Ascending aorta (tissue), 2 donors: ENCODE measurements at places on chromosomes 5 and 9. TPM values are rescaled to one million over a fixed set of nuclear protein-coding genes. Genes with fewer than 3 reads are reported as not detected.

GRCh38 chr9:105421154-105421553, 26.7 kb upstream of the FSD1L start:
- DNase-seq = no peak

GRCh38 chr9:72769546-72769945, 183.3 kb downstream of the ALDH1A1 start:
- DNase-seq = no peak

CYLC2 gene
- total RNA-seq = not detected

C9orf153 gene
- total RNA-seq = not detected

GRCh38 chr9:131732061-131732526, 7.8 kb downstream of the RAPGEF1 start:
- no peak for DNase-seq

DNA sequence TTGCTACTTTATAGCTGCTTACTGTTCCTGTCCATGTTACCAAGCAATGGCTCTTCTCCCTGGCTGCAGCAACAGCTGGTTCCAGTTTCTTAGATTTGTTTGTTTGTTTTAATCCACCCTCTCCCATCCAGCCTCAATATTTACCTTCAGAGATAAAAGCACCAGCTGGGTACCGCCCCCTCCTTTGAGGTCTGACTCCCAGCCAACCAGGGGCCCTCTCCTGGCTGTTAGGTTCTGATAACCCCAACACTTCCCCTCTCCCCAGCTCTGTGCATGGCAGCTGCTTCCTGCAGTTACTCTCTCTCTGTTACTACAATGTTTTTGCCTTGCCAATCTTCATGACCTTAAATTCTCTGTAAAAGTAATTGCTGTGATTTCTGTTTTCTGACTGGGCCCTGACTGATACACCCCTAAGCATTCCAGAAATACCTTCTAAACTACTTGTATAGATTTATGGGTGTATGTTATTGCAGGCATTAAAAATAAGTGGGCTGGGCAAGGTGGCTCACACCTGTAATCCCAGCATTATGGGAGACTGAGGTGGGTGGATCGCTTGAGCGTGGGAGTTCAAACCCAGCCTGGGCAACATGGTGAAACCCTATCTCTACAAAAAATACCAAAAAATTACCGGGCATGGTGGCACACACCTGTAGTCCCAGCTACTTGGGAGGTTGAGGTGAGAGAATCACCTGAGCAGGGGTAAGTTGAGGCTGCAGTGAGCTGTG, 2.6 kb upstream of the GCNT1 start:
- no peak for DNase-seq

- DNase-seq = no peak
Measured at GRCh38 chr9:105053209-105053652, 125.3 kb upstream of the ABCA1 start.

DCTN3 gene
- total RNA-seq = 31.7 TPM

GRCh38 chr9:91486699-91487497, 63.3 kb upstream of the NFIL3 start:
- DNase-seq = no peak

PRR7 gene
- total RNA-seq = 18.1 TPM

GRCh38 chr5:172303572-172304335, 20.2 kb upstream of the UBTD2 start:
- DNase-seq = no peak

NKD2 gene
- total RNA-seq = 6.5 TPM

DNA sequence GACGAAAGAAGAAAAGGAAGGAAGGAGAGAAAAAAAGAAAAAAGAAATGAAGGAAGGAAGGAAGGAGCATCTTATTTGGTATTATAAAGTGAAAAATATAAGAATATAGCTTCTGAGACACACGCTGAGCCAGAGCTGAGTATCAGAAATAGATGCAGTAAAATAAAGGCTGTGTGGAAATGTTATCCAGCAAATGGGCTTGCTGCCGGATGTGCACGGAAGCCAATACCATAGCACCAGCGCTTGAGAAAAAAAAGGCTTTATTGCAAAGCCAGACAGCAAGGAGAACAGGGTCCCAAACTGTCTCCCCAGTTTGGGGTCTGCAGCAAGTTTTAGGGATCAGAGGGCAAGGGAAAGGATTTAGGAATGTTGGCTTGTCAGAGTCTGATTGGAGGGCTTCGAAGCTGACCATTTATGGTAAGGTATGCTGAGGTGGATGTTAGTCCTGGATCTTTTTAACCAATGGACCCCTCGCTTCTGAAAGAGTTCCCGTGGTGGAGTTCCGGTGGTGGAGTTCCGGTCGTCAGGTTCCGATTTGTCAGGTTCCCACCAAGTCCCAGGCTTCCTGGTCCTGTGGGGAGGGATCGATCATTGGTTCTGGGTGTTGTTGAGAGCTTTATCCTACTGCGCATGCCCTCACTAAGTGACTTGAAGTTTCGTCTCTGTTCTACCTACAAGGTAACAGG, 70.4 kb downstream of the SFXN1 start:
- no peak for DNase-seq

DNA sequence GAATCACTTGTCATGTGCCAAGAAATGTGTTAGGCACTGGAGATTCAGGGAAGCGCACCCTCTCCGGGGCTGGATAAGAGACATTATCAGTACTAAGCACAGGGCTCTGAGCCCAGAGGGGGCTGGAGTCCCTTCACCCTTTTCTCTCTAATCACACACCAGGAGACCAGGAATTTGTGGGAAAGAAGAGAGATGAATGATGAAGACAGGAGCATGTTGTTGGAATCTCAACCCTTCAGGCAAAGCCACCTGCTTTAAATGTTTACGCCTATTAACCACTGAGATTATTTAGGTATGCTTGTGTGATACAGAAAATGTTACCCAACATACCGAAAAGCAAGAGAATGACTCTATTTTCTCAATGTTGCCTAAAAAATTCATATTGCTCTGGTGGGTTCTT, 119.8 kb downstream of the ENTREP1 start:
- DNase-seq = no peak

GRCh38 chr9:14311171-14311949, 2.6 kb downstream of the NFIB start:
- DNase-seq = no peak

DNA sequence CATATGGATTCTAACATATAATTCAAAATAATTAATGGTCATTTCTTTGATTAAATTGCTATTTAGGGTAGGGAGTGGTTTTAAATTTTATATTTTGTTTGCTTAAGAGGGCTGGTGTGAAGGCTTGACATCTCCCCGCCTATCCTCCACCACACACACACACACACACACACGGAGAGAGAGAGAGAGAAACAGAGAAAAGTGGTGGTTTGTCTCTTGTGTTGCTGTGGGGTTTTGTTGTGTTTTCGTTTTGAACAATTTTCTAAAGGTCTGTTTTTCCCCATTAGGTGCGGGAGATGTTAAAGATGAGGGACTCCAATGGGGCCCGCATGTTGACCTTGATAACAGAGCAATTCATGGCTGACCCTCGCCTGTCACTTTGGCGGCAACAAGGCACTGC, 161.9 kb downstream of the ZSWIM6 start:
- DNase-seq = no peak

MYO10 gene
- 20.0 TPM for total RNA-seq

DNA sequence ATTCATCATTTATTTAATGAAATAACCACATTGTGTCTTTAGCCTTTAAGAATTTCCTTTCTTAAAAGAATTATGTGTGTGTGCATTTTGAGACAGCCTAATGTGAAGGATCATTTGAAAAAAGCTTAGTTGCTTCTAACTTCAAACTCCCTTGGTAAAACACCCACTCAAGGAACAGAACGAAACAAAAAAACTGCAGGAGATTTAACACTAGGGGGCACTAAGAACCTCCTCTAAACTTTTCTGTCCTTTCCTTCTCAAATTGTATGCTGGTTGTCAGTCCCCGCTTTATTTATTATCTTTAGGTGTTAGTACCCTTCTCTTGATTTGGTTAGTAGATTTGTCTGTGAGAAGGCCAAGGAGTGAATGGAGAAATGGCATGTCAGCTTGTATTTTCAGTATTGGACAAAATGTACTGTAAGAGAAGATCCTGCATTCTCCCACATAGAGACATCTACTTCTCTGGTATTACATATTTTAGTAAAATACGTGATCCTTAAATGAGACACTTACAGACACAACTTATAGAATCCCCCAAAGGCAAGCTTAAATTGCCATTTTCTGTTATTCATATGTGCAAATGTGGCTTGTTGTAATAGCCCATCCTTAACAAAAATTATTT, 229.7 kb downstream of the MRPS30 start:
- DNase-seq = no peak

NEUROG1 gene
- not detected for total RNA-seq

GRCh38 chr5:23352446-23352845, 155.0 kb upstream of the PRDM9 start:
- no peak for DNase-seq

DNA sequence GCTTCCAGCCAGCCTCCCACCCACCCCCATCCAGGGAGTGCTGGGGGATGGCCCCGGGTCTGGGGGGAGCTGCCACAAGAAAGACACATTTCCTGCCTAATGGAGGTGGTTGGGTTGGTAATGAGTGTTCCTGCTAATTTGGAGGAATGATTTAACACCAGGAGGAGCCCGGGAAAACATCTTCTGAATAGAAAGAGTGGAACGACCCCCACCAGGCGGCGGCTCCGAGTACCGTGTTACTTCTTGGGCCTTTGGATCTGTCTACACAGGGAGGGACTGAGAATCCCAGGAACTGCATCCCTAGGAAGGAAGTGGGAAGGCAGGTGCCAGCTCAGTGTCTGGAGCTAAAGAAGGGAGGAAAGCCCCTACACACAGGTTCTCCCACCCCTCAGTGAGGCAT, 64.6 kb downstream of the TSPAN17 start:
- DNase-seq = no peak

DNA sequence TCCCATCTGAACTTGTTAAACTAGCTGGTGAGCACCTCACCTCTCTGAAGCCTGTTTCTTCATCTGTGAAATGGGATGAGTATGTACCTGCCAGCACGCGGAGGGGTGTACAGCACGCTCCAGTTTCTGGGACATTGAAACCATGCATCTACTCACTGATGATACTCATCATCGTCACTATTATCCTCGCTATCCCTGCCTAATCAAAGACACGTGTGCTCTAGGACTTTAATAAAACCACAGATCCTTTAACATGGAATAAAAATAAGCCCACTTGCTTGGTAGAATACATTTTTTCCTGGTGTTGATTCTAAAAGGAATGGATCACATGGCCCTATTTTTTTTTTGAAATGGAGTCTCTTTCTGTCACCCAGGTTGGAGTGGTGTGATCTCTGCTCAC, 37.3 kb upstream of the POMT1 start:
- no peak for DNase-seq

GRCh38 chr5:116469631-116470030, 105.0 kb downstream of the SEMA6A start:
- no peak for DNase-seq

- DNase-seq = no peak
Measured at GRCh38 chr5:116571568-116572349, 2.9 kb downstream of the SEMA6A start.

C9orf50 gene
- total RNA-seq = not detected

- no peak for DNase-seq
Measured at GRCh38 chr5:170314541-170315095, 17.0 kb upstream of the LCP2 start.

GRCh38 chr9:16904655-16905054, 34.2 kb upstream of the BNC2 start:
- no peak for DNase-seq

HSPB3 gene
- not detected for total RNA-seq

- no peak for DNase-seq
Measured at GRCh38 chr5:64947031-64947430, 178.3 kb downstream of the CWC27 start.

DNA sequence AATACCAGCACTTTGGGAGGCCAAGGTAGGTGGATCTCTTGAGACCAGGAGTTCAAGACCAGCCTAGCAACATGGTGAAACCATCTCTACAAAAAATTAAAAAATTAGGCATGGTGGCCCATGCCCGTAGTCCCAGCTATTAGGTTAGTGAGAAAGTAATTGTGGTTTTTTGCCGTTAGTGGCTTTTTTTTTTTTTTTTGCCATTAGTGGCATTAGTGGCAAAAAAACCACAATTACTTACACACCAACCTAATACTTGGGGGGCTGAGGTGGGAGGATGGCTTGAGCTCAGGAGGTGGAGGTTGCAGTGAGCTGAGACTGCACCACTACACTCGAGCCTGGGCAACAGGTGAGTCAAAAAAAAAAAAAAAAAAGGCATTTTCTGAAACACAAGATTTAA, 27.8 kb downstream of the MLANA start:
- DNase-seq = no peak

DNA sequence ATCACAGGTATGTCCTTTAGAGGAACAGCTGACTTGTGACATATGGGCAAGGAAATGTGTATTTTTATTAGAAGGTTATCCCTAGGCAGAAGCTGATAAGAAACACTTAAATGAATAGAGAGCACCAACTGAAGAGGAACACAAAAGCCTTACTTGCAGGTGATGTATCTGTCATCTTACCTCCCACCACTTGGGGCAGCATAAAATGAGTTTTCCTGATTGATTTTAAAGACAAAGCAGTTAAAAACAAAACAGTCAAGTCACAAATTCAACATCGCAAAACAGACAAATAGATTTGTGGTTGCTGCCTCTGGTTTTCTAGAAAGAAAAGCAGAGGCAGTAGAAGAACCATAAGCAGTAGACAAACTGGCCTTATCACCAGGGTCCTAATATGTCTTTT, 302.4 kb upstream of the ZNF462 start:
- no peak for DNase-seq

DNA sequence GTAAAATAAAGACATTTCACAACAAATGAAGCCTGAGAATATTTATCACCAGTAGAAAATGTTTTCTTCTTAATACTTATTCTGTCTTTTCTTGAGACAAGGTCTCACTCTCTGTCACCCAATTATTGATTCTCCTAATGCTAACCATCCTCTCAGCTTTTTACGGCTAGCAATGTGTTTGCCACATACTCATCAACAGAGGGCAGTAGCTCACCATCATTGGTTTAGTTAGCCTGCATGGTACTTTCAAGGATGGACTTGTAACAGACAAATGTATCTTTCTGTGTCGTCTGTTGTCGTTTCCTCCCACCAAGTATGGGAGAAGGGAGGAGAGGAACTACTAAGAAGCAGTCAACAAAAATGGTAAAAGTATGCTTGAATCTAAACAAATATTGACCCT, 5.9 kb upstream of the ACO1 start:
- DNase-seq = no peak

- no peak for DNase-seq
Measured at GRCh38 chr5:129022599-129022998, 57.3 kb downstream of the SLC27A6 start.

DNA sequence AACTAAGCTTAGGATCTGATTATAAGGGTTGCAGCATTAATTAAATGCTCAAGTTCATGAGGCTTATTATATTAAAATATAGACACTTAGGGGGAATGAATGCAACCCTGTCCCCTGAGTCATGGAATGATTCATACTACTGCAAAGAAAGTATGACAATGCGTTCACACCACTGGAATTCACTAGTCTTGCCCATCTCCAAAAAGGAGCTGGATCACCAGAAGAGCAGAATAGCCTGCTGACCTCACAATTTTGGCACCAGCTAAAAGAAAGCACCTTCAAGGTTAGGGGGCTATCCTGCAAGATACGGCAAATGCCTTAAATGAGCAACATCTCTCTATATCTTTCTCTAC, 32.0 kb upstream of the TMED7 start:
- no peak for DNase-seq
